ENCODE measurements at places on chromosomes 2 and 18.

DNA sequence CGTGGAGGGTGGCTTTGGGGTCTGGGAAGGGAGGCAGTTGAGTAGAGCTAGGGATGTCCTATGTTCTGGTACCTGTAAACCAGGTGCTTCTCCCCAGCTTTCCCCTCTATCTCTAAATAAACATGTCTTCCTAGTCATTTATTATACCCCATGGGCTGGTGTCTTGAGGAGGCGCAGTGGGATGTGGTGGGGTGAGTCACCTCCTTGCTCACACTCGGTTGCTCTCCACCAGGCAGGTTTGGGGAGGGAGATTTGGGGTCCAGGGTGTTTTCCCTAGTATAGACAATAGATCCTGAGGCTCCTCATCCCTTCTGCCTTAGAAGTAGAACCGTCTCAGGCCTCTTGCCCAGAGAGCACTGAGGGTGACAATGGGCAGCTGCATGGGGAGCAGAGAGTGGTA, 5.1 kb downstream of the PSD4 start:
- no peak for DNase-seq

- DNase-seq, result no peak
These were observed 386.2 kb downstream of the PTPRM start for GRCh38 chr18:7953095-7953958.

GRCh38 chr2:61549546-61549945, 11.4 kb upstream of the XPO1 start:
- no peak for DNase-seq

GRCh38 chr2:175195012-175195411, 13.5 kb upstream of the ATP5MC3 start:
- no peak for DNase-seq

DNA sequence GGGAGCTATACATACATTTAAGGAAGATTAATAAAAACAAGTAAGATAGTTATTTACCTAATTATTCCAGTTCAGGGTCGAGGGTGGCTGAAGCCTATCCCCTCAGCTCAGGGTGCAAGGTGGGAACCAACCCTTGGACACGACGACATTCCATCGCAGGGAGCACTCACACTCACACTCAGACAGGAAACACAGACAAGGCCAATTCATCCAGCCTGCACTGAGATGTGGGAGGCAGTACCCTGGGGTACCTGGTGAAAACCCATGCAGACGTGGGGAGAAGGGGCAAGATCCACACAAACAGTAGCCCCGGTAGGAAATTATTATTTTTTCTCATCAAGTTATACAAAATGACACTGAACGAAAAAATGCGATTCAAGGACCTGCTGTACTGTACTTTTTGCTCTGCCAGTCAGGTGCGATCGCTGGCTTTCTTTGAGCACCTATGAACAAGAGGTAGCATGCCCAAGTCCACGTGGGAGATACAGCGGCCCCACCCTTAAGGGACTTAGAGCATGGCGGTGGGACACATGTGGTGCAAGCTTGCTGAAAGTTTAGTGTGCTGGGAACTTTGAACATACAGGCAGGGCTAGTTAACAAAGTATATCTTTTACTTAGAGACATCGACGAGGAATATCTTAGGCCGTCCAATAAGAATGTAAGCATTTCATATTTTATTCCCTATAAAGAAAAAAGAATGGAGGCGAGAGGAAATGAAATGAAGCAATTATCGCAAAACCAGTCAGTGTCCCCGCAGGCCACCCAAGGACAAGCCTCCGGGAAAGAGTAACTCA, 624 bp downstream of the METTL8 start:
- peak; percentile 26 for DNase-seq

DNA sequence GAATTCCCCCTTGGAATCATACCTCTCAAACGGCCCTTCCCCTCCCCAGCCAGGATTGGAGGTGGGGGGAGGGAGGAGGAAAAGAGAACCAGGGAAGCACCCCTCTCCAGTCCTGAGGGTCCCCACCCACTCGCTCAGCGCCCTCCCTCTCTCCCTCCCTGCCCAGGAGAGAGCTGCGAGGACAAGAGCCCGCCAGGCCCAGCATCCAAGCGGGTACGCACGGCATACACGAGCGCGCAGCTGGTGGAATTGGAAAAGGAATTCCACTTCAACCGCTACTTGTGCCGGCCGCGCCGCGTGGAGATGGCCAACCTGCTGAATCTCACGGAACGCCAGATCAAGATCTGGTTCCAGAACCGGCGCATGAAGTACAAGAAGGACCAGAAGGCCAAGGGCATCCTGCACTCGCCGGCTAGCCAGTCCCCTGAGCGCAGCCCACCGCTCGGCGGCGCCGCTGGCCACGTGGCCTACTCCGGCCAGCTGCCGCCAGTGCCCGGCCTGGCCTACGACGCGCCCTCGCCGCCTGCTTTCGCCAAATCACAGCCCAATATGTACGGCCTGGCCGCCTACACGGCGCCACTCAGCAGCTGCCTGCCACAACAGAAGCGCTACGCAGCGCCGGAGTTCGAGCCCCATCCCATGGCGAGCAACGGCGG, 14.4 kb downstream of the HOXD3 start:
- DNase-seq, result no peak

DNA sequence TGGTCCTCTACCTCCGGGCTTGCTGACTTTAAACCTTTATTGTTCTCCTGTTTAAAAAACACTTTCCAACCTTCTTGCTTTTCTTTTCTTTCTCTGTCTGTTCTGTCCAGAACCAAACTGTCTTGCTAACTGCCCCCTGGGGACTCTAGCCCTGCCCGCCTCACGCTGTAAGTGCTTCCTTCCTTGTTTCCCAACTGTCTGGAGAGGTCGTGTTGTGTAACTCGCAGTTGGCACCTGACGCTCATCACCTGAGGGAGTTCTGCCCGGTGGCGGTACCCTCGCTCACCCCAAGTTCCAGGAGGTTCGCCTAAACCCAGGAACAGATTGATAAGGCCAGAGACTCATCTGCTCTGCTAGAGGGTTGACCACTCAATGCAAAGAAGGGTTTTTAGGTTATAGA, 123.4 kb downstream of the MTCL1 start:
- DNase-seq, result no peak

- no peak for DNase-seq
These were observed 390.7 kb downstream of the METTL4 start for GRCh38 chr18:2180586-2180985.

- DNase-seq, result no peak
These were observed 79.2 kb downstream of the LIMS1 start for GRCh38 chr2:108613261-108614042.

- no peak for DNase-seq
These were observed 8.8 kb upstream of the SIX2 start for GRCh38 chr2:45018023-45018422.

- no peak for DNase-seq
These were observed 33.6 kb downstream of the TWIST2 start for GRCh38 chr2:238881353-238882081.

DNA sequence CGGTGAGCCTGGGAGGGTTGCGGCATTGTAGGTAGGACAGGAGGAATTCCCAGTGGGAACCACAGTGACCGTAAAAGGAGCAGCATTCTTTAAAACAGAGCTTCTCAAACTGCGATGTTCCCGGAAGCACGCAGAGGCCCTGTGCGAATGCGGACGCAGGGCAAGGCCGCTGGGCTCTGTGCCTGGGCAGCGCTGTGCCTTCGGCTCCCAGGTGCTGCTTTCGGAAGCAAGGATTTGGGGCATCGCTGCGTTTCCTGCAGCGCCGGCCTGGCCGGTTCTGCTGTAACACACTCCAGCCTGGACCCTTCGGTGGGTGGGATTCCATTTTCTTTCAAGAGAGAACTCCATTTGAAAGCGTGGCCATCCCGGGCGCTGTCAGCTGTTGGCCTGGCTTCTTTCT, 118.6 kb downstream of the PTGR3 start:
- no peak for DNase-seq

GRCh38 chr2:177164584-177165052, 48.0 kb upstream of the HNRNPA3 start:
- DNase-seq, result peak; percentile 91

DNA sequence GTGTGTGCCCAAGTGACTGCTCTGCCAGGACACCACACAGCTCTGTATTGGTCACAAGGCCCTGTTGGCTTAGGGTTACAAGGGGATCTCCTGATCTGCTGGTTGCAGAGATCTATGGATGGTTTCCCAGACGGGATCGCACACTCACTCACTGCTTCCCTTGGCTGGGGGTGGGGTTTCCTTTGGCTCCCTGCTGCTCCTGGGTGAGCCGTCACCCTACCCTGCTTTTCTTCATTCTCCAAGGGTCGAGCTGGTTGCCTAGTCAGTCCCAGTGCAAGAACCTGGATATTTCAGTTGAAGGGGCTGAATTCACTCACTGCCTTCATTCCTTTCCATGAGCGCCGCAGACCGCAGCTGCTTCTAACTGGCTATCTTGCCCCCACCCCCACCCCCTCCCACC, 56.3 kb downstream of the GTF3C3 start:
- no peak for DNase-seq

GRCh38 chr2:85405201-85406059, 4.7 kb downstream of the CAPG start:
- DNase-seq, result peak; percentile 71

GRCh38 chr2:165568361-165568760, 98.9 kb downstream of the CSRNP3 start:
- DNase-seq, result no peak

DNA sequence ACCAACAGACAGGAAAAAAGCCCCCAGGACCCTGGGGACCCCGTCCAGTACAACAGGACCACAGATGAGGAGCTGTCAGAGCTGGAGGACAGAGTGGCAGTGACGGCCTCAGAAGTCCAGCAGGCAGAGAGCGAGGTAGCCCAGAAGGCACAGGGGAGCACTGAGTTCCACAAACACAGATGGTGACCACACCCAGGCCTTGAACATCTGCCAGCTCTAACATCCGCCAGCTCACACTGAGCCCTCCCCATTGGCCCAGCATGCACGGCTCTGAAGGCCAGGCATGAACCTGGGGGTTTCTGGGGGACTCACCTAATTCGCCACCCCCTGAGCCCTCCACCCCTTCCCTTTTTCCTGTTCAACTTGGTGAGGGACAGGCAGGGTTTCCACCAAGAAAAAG, 25.6 kb upstream of the PRLH start:
- DNase-seq, result peak; percentile 75

- peak; percentile 7 for DNase-seq
These were observed 220.6 kb upstream of the COPS8 start for GRCh38 chr2:236865052-236865451.

DNA sequence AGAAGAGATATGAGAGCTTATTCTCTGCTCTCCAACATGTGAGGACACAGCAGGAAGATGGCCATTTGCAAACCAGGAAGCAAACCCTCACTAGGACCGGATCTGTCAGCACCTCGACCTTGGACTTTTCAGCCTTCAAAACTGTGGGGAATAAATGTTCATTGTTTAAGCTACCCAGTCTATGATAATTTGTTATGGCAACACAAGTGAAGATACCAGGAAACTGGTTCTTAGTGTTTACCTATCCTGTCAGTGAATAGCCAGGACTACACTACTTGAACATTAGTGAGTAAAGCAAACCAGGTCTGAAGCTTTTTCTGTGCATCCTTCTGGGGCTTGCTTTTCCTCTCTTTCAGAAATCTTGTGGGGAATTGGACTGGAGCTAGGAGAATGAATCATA, 44.4 kb upstream of the BARD1 start:
- no peak for DNase-seq

DNA sequence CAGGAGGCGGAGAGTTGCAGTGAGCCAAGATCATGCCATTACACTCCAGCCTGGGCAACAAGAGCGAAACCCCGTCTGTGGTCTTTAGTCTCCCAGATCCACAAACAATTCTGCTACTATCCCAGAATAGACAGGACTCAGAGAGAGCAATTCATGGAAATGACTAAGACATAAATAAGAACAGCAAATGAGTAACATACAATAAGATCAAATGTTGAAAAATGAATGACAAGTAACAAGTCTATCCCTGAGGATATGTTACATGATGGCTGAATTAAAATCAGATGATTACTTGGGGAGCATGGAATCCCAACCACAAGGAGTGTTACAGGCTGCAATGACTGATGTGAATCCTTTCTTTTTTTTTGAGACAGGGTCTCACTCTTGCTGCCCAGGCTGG, 10.3 kb downstream of the ARL5A start:
- DNase-seq, result no peak

- no peak for DNase-seq
These were observed 317.7 kb downstream of the LPIN1 start for GRCh38 chr2:12064153-12064552.

- DNase-seq, result no peak
These were observed 162.1 kb downstream of the QPCT start for GRCh38 chr2:37506407-37507050.
